ENCODE measurements at places on chromosomes 7 and 10. TPM values are rescaled to one million over a fixed set of nuclear protein-coding genes. Genes with fewer than 3 reads are reported as not detected.

- DNase-seq = no peak
These were observed 132.9 kb downstream of the OAT start for GRCh38 chr10:124285587-124286527.

DNA sequence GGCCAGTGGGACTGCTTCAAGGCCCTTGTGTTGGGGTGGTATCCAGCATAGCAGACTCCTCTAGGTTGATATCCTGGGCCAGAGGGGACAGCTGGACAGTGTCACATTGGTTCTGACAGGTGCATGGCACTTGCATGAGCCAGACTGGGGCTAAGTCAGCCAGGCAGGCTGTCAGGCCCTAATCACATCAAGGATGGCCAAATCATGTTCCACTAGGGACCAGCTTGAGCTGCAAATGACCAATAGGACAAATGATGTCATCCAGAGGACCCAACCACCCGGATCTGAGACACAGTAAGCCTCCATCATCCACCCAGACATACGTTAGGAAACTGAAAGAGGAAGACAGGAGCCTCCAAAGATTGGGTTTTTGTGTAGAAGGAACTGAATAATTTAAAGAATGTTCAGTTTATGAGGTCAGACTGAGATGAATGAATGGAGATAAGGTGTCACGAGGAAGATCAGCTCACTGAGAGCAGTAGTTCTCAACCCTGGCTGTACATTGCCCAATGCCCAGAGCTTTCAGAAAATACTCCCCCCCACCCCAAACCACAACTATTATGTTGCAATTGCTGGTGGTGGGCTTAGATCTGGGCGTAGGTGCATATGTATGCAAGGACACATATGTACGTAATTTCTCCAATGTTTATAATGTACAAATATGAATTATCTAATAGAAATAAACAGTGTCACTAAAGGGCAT, 75.2 kb upstream of the INHBA start:
- DNase-seq = no peak

DNA sequence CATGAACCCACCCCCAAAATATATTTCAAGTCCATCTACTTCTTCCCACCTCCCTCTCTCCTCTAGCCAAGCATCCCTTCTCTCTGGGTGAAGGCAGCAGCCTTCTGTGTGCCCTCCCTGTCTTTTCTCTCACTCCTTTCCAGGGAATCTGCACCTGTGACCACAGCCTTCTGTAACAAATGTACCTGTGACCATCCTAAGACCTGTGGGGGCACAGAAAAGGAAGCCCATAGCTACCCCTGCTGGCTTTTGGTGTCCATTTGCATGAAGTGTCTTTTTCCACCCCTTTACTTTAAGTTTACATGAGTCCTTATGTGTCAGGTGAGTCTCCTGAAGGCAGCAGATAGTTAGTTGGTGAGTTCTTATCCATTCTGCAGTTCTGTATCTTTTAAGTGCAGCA, 2.0 kb upstream of the TBXAS1 start:
- no peak for DNase-seq

ABCC2 gene
- polyA plus RNA-seq = 94.3 TPM
